ENCODE measurements at places on chromosomes 4 and X.
A peak's percentile ranks its signal among the peaks of the same experiment; 100 is the strongest.

DNA sequence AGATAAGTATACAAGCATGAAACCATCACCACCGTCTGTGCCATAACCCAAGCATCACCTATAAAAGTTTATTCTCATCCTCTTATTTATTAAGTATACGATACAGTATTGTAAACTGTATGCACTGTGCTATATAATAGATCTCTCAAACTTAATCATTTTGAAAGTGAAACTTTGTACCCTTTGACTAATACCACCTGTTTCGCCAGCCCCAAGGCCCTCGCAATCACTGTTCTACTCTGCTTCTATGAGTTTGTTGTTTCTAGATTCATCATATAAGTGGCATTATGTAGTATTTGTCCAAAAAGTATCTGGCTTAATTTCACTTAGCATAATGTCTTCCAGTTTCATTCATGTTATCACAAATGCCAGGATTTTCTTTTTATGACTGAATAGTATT lies 72.1 kb upstream of the DOCK11 start:
- DNase-seq, result no peak

DNA sequence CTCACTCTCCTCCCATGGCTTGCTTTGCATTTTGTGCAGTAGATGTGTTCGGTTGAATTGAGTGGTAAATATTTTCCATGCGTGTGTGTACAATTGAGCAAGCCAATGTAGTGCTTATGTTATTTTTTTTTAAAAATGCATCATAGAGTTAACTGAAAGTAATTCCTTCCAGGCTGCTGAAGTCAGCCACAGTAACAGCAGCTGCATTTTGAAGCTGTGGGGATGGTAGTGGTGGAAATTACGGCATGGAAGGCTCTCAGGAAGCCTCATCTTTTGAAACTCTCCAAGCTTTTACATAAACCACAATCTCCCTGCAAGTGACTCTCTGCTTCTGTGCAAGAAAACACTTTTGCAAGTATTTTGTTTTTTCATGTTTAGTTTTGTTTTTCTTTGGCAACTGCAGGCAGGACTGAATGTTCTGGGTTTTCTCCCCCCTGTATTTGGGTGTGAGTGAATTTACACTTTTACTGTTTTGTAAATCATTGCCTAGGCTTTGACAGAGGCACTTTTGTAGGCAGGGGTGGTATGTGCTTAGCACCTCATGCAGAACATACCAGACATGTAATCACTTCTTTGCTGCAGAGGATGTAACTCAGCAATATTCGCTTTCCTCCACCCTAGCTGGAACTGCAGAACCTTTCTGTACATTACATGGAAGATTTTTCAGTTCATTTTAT lies 56.2 kb downstream of the LRRC66 start:
- no peak for DNase-seq

DNA sequence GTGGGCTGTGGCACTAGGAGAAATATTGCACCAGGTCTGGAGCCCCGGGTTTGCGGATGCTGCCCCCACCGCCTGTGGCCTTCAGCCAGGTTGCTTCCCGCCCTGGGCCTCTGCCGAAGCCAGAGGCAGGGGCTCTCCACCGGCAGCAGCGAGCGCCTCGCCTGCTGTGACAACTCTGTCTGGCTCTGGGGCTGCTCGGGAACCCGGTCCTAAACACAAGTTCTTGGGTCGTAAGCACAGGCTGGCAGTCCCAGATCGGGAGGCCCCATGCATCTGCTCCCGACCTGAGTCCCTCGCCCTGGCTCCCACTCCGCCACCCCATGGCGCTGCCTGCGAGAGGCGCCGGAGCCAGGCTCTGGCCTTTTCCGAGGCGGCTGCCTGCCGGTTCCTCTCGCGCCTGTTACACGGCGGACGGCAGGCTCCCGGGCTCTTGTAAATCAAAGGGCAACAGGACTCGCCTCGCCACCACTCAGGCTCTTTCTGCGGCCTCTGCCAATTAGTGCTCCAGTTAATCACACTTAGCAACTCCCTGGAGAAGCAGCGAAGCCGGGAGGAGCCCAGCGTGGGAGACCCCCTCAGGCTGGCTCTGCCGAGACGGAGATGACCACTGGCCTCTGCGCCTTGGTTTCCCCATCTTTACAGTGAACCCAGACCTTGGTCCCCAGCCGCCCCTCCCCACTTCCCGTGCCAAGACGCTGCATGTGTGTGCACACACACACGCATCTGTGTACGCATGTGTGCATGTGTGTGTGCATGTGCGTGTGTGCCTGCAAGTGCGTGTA lies 109.2 kb downstream of the DCTD start:
- DNase-seq, result no peak

- DNase-seq, result no peak
These were observed 2.4 kb downstream of the PRICKLE3 start for GRCh38 chrX:49183701-49184281.

GRCh38 chrX:27619459-27619858 lies 29.3 kb downstream of the DCAF8L2 start:
- no peak for DNase-seq

DNA sequence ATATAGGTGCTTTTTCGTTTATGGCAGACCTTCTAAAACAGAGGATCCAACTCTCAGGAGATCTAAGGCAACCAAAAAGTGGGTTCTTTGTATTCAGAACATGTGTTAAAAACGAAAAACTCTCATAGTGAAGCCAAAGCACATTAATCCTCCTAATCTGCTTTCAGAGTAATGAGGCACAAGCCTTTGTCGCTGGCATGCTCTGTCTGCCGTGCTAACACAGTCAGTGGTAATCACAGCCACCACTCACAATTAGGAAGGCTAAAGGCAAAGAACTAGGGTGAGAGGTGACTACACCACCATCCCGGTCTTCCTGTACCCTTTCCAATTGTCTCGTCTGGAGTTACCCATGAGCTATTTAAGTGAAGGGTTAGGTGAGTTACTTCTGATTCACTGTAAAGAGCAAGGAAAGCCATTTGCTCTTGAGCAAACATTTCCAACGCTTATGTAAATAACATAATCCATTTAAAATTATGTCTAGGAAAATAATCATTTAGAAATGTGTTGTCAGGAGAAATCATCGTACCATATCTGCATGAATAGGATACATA lies 40.7 kb downstream of the NPY2R start:
- DNase-seq, result no peak

DNA sequence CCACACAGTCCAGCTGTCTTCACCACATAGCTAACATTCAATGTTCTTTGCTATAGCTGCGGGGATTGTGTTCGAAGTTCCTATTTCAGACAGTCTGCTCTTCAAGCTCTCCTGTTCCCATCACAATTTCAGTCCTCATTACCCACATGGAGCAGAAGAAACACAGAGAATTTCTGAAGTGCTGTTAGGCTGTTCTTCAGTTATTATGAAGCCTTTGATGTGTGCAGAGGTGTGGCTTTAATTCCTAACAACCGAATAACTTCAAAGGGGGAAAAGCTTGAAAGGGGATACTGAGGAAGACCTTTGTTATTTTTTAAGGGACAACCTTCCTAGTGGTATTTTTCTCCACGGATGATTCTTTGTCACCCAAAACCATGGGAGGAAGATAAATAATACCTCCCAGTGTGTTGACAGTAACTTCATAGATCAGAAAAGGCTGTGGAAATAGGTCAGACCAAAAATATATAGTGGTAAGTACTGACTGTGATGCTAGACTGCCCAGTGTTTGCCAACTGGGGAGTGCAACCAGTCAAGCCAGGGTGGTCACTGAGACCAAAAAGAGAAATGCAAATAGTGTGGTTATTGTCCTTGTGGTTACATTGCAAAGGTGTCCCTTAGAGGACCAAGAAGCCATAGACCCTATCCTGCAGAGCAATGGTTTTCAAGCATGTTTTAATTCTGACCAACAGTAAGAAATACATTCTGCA lies 52.1 kb downstream of the PRKG2 start:
- no peak for DNase-seq

DNA sequence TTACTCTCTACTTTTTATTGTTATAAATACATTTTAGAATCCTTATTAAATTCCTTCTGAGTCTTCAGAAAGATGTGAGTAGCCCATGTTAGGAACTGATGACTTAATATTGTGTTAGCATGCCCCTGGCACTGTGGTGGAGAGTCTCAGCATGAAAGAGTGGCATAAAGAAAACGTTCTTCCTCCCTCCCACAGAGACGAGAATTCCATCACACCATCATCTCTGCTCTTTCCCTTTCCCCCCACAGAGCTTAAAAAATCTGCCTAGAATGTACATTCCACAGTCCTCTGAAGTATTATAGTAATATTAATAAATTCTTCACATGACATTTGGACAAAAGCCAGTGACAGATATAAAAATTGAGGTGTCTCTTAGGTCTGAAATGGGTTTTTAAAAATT lies 117.8 kb upstream of the DKK2 start:
- DNase-seq, result no peak

DNA sequence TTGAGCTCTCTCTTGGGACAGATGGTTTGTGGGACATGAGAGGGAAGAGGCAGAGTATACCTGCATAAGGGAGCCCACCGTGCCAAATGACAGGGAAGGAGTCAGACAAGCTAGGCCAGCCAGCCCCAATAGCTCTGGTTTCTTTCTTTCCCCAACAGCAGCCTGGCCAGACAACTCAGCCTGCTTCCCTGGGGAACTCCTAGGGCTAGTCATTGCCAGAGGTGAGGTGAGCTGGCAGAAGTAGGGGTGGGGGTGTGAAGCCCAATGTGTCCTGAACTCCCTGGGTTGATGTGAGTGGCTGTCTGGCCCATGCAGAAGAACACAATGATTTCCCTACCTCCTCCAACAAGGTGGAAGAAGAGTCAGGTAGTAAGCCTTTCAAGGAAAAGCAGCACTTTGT lies 135.5 kb downstream of the AMMECR1 start:
- no peak for DNase-seq

DNA sequence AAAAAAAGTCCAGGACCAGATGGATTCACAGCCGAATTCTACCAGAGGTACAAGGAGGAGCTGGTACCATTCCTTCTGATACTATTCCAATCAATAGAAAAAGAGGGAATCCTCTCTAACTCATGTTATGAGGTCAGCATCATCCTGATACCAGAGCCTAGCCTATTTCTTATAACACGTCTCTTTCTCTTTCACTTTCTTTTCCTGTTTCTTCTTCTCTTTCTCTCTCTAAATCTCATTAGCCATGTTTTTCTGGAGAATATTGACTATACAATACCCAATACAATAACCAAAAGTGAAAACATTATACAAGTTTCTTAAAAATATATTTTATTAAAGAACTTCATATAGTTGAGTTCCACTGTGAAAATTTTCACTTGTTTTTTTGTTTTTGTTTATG lies 1154.9 kb upstream of the PCDH7 start:
- DNase-seq, result no peak

DNA sequence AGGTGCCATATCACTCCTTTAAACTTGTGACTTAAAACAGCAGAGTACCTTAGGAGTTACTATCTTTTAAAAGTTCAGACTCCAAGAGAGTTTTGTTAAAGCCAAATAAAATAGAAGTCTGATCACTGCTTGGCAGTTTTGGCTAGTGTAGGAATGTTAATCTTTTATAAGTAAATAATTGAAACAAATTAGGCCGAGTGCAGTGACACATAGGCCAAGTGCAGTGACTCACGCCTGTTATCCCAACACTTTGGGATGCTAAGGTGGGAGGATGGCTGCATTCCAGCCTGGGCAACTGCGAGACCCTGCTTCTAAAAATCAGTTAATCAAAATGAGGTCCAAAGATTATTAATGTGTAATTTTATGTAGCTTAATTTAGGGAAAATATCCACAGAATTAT lies 37.2 kb downstream of the WDR44 start:
- no peak for DNase-seq

GRCh38 chr4:97548186-97548585 lies 595.1 kb downstream of the STPG2 start:
- DNase-seq, result no peak

GRCh38 chr4:107870916-107871786 lies 46.4 kb downstream of the SGMS2 start:
- DNase-seq, result no peak

DNA sequence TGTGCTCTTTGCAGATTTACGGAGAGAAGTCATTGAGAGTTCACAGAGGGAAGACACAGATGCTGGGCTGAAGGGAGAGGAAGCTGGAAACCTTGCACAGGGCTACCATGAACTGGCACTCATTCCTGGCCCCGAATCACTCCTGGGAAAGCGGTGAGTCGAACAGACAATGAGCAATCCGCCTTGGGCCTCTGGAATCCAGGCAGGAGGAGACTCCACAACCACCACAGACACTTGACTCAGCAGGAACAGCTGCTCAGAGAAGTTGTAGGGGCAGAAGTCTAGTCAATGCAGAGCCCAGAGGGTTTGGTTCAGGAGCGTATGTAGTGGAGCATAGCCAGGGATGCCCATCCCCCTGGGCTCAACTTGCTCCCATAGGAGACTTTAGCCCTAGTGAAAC lies 62.8 kb upstream of the GRIA3 start:
- DNase-seq, result no peak

- DNase-seq, result no peak
These were observed 630.1 kb downstream of the STIM2 start for GRCh38 chr4:27490766-27491165.

DNA sequence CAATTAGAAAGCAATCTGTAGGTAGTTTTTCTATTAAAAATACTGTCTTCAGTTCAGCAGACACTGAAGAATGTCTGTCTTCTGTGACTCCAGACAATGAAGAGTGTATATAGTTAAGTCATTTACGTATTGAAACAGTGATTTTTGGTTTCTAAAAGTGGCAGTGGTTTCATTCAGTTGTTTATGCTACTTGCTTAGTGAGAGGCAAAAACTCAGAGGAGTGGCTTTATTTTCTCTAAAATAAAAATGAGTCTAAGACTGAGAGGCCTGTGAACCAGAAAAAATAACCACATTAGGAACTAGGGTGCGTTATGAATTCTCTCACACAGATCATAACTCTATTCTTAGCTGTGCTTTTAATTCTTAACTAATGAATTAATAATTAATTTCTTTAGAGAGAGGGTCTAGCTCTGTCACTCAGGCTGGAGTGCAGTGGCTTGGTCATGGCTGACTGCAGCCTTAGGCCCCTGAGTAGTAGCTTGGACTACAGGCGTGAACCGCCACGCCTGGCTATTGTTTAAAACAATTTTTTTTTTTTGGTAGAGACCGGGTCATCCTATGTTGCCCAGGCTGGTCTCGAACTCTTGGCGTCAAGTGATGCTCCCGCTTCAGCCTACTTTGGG lies 31.4 kb downstream of the FREM3 start:
- DNase-seq, result no peak

DNA sequence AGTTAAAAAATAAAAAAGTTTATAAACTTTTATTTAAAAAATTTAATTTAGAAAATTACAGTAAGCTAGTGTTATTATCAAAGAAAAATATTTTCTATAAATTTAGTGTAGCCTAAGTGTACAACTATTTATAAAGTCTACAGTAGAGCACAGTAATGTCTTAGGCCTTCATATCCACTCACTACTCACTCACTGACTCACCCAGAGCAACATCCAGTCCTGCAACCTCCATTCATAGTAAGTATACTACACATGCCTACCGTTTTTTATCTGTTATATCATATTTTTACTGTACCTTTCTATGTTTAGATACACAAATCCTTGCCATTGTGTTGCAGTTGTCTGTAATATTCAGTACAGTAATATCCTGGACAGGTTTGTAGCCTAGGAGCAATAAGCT lies 129.0 kb upstream of the FAM47B start:
- no peak for DNase-seq

GRCh38 chr4:38860788-38861424 lies 4.3 kb upstream of the TLR6 start:
- peak; percentile 53 for DNase-seq
